ENCODE measurements at places on chromosomes 6 and 20. TPM values are rescaled to one million over a fixed set of nuclear protein-coding genes. Genes with fewer than 3 reads are reported as not detected.

The GGTLC1 gene
- total RNA-seq = not detected

The PRICKLE4 gene
- not detected for total RNA-seq

The PDYN gene
- total RNA-seq = not detected

The MYCT1 gene
- not detected for total RNA-seq

The CLVS2 gene
- total RNA-seq = under 0.01 TPM

The KIF25 gene
- not detected for total RNA-seq

The CPNE5 gene
- total RNA-seq = not detected

The C6orf132 gene
- 4.5 TPM for total RNA-seq

The CDH4 gene
- total RNA-seq = under 0.01 TPM

The WDR46 gene
- 92.3 TPM for total RNA-seq

The DDRGK1 gene
- 18.4 TPM for total RNA-seq

The SMIM13 gene
- 6.6 TPM for total RNA-seq

The CRISP2 gene
- total RNA-seq = not detected

The CTCFL gene
- not detected for total RNA-seq

The NFS1 gene
- 45.2 TPM for total RNA-seq

The WASF1 gene
- 11.7 TPM for total RNA-seq

The SCAND1 gene
- total RNA-seq = 82.7 TPM

The TGM2 gene
- 5.3 TPM for total RNA-seq

The DSP gene
- total RNA-seq = under 0.01 TPM

The HCK gene
- total RNA-seq = not detected

The B3GAT2 gene
- total RNA-seq = under 0.01 TPM
